ENCODE measurements at places on chromosomes 13 and 19.

GRCh38 chr19:48506138-48506733 lies 5.4 kb downstream of the LMTK3 start:
- DNase-seq = no peak

DNA sequence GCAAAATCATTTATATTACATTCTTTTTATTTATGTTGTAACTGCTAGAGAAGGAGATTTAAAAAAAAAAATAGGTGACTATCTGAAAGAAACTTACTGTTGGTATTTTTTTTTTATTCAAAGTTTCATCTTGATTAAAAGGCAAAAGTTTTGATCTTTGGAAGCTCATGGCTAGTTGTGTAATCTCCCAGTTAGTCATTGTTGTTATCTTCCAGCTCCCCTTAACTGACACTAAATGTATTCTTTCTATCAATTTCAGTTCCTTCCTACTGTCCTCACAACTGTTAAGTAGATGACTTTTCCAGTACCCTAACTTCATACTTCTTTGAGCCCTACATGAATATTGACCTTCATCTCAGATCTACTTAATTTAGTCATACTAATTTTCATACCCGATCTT lies 71.1 kb downstream of the PIBF1 start:
- no peak for DNase-seq

DNA sequence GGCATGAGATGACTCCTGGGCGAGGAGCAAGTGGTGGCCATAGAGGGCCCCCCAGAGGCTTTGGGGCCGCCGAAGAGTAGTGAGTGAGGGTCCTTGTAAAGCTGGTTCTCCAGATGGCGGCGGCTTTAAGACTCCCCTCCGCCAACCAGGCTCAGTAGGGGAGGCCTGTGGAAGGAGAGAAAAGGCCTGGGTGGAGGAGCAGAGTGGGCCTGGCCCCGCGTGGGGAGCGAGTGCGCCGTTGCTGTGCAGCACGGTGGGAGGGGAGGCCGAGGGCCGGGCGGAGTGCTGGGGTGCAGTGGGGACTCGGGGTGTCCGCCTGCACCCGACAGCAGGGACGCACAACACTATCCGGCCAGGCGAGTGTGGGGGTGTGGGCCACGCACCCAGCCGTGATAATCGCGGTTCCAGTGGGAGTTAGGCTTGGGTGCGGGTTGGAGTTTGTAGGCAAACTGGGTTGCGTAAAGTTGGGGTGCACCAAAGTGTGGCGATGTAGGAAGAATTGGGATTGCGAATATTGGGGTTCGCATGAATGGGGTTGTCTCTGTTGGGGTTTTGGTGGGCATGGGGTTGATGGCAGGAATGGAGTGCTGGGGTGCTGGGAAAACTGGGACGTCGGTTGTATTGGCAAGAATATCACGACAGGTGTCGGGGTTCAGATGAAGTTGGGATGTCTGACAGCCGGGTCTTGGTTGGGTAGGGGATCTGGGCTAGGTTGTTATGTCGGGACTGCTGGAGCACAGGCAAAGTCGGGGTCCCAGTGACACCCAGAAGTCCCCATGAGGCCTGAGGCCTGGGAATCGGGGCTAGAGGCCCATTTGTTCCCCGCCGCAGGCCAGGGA lies 687 bp upstream of the CIRBP start:
- DNase-seq = no peak

DNA sequence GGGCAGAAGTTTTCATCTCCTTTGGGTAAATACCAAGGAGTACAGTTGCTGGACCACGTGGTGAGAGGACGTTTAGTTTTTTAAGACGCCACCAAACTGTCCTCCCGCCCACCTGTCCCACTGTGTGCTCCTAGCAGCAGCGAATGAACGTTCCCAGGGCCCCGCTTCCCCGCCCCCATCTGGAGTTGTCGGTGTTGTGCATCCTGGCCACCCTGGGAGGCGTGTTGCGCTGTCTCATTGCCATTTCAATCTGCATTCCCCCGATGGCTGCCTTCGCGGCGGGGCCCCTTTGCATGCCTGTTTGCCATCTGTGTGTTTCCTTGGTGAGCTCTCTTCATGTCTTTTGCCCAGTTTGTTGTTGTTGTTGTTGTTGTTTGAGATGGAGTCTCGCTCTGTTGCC lies 76.1 kb downstream of the KDM4B start:
- DNase-seq = no peak

DNA sequence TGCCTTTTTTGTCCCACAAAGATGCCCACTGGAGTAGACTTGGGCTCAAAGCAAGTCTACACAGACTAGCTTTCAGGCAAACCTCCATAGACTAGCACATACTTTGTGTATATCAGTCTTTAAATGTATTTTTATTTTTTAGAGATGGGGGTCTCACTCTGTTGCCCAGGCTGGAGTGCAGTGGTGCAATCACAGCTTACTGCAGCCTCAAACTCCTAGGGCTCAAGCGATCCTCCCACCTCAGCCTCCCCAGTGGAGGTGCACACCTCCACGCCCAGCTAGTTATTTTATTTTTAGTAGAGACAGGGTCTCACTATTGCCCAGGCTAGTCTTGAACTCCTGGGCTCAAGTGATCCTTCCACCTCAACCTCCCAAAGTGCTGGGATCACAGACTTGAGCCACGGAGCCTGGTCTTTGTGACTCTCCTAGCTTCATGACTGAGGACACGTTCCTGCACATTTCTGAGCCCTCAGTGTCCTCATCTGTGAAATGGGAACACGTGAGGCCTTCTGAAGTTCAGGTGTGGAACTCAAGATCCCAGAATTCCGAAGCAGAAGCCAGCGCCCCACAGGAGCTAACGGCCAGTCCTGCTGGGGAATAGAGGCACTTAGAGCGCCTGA lies 5.1 kb upstream of the TPM4 start:
- DNase-seq = no peak

DNA sequence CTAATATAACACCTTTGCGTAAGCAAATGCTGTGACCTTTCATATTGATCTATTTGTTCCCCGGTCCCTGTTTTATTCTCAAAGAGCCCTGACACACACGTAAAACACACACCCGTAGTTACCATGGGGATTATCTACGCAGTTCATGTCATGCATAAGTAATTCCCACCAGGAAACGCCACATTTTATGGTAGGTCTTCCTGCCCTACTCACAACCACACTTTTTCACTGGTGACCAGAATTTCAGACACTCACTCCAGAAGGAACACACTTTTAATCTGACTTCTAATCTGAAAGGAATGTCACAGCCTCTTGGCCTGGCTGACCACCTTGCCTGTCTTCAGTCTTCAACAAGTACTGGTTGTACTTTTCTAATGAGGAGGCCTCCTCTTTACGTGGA lies 46.8 kb downstream of the SLC7A1 start:
- no peak for DNase-seq

- DNase-seq = no peak
Observed at GRCh38 chr13:44013758-44014291, 134.1 kb downstream of the LACC1 start.

GRCh38 chr13:58804832-58805231 lies 1173.3 kb downstream of the PCDH17 start:
- DNase-seq = no peak

- no peak for DNase-seq
Observed at GRCh38 chr13:50910485-50910805, 854 bp downstream of the RNASEH2B start.

GRCh38 chr19:2376784-2377519 lies 16.9 kb downstream of the TMPRSS9 start:
- no peak for DNase-seq

DNA sequence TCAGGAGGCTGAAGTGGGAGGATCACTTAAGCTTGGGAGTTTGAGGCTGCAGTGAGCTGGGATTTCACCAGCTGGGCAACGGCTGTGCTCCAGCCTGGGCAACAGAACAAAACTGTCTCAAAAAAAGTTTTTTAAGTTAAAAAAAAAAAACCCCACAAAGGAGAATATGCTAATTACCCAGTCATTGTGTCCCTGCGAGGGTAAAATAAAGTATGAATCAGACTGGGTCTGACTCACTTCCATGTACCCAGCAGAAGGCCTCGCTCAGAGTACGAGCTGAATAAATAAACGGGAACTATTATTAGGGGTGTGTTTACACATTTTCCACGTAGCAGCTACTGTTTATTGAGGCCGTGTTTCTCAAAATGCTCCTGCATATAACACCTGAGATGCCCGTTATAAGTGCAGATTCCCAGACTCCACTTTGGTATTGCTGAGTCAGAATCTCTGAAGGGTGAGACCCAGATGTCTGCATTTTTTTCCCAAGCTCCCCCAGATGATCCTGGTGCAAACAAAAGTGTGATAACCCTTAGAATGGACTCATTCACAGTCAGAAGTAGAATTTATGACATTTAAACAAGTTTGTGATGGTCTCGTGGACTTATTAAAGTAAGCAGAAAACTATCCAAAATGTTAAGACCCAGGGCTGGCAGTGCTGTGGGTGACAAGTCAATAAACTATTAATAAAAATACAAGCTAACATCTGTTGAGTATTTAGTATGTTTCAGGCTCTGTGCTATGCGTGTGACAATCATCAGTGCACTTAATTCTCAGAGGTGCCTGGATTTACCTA lies 28.2 kb downstream of the KCNC3 start:
- no peak for DNase-seq
